Activated naive CD4-positive, alpha-beta T cell treated with Interleukin-2 at 50 U/mL for 16 hours (primary cell): ENCODE measurements at places on chromosomes 12 and 14.

GRCh38 chr12:92253301-92253700 lies 107.7 kb upstream of the BTG1 start:
- DNase-seq: no peak

DNA sequence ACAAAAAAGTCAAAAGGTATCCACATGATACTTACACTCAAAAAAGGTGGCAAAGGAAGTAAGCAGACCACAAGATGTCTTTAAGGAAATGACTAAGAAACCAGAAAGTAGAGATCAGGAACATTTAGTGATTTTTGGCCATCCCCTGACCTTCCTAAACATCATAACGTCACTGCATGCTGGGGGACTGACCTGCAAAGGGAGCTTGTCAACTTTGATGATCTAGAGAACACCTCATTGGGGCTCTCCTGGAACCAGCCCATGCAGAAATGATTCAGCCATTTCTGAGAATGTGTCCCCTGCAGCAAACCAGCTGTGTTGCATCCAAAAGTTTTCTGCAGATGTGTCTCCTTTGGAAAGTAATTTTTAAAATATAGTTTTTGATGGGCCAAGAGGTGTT lies 152.2 kb upstream of the RASSF8 start:
- DNase-seq: no peak

- peak; percentile 52 for DNase-seq
Observed at GRCh38 chr12:111842556-111843396, 748 bp downstream of the MAPKAPK5 start.

GRCh38 chr12:21568115-21568514 lies 36.5 kb downstream of the GYS2 start:
- no peak for DNase-seq

DNA sequence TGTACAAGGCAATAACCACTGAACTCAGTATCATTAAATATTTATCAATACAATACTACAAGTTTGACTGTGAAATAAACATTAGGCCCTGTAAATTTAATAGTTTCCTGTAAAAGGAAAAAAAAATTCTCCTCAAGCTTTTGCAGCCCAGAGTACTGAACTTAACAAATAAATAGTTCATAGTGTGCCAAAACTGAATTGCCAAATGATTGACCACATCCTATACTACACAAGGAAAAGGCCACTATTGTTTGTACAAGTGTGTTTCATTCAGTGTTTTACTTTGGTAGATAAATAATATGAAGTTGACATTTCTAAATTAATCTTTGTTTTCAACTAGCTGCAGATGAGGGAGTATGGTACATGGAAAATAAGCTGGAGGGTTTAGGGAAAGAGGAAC lies 379.6 kb downstream of the FLRT2 start:
- no peak for DNase-seq
